ENCODE measurements at places on chromosomes 5 and 9.

DNA sequence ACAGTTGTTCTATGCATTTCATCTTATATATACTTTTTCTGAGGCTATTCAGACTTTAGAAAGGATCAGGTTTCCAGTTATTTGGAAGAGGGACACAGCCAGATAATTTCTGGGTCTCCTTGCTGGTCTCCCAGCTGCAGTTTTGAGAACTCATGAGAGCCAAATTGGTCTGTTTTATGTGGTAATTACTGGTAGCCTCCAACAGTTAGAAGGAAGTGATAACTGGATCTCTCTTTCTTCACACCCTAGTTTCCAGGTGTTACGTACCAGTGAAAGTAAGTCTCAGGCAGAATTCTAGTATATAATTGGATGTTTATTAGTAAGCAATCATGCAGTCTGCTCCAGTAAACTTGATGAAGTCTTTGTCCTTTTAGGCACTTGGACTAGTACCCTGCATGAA, 63.2 kb upstream of the RPS23 start:
- no peak for DNase-seq

GRCh38 chr9:76090330-76090729, 199.9 kb downstream of the PCSK5 start:
- no peak for DNase-seq

GRCh38 chr9:73146111-73146815, 5.4 kb upstream of the ANXA1 start:
- no peak for DNase-seq

- peak; percentile 12 for DNase-seq
These were observed 32.3 kb downstream of the PRRX2 start for GRCh38 chr9:129697656-129698253.

- no peak for DNase-seq
These were observed 36.5 kb upstream of the NTNG2 start for GRCh38 chr9:132125361-132125760.

- DNase-seq, result no peak
These were observed 297.9 kb upstream of the BRINP1 start for GRCh38 chr9:119667163-119667562.

- DNase-seq, result no peak
These were observed 8.5 kb upstream of the ANGPTL2 start for GRCh38 chr9:127130661-127131538.

GRCh38 chr9:720239-720881, 121.1 kb upstream of the DMRT1 start:
- DNase-seq, result no peak

- DNase-seq, result no peak
These were observed 36.5 kb upstream of the CEP72 start for GRCh38 chr5:575636-576035.
